ENCODE measurements at places on chromosomes 13 and 19. TPM values are rescaled to one million over a fixed set of nuclear protein-coding genes. Genes with fewer than 3 reads are reported as not detected.

Gene CEACAM8
- total RNA-seq = not detected

Gene NCAN
- under 0.01 TPM for total RNA-seq

Gene KLK11
- not detected for total RNA-seq

Gene SBSN
- 4.1 TPM for total RNA-seq

Gene GPI
- total RNA-seq = 112 TPM

Gene ALKBH7
- total RNA-seq = 28.9 TPM

Gene SLAIN1
- 1.3 TPM for total RNA-seq

Gene WDR87
- not detected for total RNA-seq

Gene IFNL1
- total RNA-seq = not detected

Gene CSNK1G2
- 58.6 TPM for total RNA-seq

All from fibroblast of lung (primary cell).